ENCODE measurements at places on chromosomes 2 and 18.
A peak's percentile ranks its signal among the peaks of the same experiment; 100 is the strongest.

DNA sequence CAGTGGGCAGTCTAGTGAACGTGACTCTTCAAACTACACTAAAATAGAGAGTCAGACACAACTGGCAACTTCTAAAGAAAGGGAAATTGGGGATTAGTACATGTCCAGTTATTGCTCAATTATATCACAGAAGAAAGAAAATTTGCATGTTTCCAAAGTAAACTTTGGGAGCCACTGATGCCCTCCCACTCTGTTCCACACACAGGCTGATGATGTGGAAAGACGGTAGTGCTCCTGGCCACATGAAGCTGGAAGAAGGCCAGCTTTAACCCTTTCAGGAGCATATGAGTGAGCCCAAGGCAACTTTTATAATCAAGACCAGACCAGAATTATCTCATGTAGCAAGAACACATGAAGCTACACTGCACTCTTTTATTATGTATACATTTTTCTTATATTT, 141.0 kb downstream of the NR4A2 start:
- DNase-seq: no peak

DNA sequence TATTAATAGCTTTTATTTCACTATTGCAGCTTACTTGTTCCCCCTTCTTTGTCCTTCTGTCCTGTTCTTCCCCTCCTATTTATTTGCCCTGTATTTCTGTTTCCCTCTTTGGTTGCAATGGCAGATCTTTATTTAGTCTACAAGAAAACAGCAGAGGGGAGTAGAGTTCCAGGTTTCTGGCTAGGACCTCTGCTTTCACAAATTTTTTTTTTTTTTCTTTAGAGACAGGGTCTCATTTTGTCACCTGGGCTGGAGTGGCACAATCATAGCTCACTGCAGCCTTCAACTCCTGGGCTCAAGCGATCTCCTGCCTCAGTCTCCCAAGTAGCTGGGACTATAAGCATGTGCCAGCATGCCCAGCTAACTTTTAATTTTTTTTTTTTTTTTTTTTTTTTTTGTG, 188.1 kb upstream of the SPRED2 start:
- no peak for DNase-seq

DNA sequence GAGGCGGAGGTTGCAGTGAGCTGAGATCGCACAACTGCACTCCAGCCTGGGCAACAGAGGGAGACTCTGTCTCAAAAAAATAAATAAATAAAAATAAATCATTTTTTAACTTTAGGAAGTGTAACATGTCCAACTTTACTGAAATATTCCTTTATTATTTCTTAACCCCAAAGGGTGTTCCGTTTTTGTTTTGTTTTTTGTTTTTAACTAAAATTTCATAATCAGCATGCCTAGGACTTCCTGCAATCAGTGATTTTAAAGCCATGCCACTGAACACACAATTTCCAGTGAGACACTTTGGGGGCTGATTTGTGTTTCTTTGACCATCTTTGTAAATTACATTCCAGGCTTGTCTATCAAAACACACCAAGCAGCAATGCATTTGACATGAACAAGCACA, 7.1 kb downstream of the CATIP start:
- peak; percentile 41 for DNase-seq

DNA sequence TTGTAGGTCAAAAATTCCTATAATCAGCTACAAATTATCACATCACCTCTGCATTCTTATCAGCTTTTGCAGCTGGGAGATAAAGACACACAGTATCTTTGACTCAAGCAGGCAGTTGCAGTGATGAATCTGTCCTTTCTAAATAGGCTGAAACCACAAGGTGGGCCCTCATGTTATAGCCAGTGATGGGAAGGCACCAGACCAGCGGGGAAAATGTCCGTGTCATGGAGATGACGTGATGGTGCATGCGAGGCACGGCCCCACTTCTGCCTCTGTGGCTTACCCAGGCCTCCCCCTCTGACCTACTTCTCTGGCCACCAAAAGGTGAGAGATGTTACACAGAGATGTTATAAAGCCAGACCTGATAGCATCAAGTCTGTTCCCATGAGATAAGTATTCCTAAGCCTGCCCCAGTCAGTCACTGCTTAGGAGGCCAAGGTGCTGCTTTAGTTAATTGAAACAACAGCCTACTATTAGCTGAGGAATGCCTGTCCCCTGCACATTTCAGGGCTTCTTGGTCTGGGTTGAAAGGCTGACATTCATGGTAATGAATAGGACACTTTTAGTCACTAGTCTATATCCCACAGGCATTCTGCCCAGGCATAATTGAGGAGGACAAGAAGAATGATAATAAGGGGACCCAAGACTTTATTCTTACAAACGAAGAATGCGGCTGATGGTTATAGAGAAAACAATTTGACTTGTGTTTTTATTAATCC, 327.9 kb downstream of the LPIN1 start:
- no peak for DNase-seq

GRCh38 chr18:12460874-12461273, 53.1 kb downstream of the PRELID3A start:
- no peak for DNase-seq

DNA sequence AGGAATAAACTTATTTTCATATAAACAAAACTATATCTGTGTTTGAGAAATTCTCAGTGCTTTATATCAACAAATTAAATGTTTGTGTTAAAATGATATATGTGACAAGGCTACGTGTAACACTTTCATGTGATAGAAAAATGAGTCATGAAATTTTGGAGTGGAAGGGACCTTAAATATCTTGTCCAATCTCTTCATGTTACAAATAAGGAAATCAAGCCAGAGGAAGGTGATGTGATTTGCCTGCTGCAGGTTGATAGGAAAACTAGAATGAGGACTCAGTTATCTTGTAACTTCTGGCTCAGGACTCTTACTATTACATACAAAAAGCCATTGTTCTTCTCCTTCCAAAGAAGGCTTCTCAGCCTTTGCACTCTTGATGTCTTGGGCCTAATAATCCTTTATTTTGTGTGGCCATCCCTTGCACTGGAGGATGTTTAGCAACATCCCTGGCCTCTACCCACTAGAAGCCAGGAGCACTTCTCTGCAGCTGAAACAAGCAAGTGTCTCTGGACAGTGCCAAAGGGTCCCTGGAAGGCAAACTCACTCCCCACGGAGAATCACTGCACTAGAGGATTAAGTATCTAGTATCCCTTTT, 43.0 kb upstream of the NARS1 start:
- peak; percentile 17 for DNase-seq

DNA sequence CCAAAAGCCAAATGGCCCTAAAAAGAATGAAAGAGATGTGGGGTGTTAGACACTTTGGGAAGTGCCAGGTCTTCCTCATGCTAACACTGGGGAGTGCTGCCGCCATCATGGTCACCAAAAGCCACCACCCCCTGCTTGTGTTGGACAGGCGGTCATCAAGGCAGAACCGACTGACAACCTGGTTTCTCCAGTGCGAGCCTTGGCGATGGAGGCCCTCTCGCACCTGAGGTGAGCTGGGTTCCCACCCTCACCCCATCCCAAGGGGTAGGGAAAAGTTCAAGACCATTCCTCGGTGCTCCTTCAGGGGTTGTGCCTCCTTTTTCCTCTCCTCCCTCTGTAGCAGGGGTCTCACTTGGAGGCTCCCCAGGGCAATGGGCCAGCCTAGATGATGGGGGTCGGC, 33.6 kb downstream of the MROH2A start:
- no peak for DNase-seq

DNA sequence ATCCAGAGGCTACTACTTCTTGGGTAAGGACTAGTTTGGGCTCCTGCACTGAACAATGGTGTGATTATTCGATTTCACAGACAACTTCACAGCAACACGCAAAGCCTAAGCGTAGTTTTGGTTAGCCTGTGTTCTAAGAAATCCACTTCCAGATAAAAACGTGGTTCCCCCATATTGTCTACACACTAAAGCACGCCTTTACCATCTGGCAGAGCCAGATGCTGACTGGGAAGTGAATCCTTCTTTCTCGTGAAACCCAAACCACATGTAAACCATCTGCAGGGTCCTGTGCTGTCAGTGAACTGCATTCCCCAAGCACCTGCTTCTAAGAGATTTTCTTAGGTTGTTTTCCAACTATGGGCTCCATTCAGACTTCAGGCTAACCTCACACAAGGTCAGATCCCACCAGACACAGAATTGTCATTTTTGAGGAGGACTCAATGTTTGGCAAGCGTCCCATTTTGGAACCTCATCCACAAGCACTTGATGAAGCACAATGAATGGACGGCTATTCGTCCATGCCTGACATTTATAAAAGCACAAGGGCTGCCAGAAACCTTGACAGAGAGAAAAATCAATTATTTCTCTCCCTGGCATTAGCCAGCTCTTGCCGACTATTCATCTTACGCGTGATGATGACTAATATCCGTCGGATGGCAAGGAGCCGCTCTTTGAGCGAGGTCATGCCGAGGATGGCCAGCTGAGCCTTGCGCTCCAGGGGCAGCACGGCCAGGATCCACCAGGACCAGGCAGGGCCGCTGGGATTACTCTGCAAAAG, 38.4 kb downstream of the LONRF2 start:
- no peak for DNase-seq

- DNase-seq: peak; percentile 57
These were observed at the start of gene BAZ2B for GRCh38 chr2:159616286-159616701. Gene BAZ2B, minus strand, starts transcription at chr2:159616548. Its CDS starts 137,829 bp downstream, at chr2:159478719.

DNA sequence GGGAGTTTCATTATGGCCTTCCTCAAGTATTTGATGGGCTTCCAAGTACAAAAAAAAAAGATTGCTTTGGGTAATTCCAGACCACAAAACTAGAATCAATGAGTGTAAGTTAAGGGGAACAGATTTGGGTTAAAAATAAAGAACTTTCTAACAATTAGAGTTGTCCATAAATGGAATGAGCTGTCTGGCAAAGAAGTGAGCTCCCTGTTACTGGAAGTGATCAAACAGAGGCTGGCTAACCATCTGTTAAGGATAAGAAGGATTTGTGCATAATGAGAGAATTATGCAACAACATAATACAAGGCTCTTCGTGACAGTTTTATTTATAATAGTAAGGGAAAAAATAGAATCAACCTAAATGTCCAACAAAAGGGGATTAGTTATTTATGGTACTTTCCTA, 44.6 kb upstream of the ACVR1 start:
- DNase-seq: no peak

GRCh38 chr2:200615247-200615646, 29.4 kb downstream of the AOX1 start:
- peak; percentile 65 for DNase-seq
